ENCODE measurements at places on chromosomes 4 and X.

GRCh38 chr4:153683763-153684181, 308 bp upstream of the TLR2 start:
- DNase-seq: no peak

DNA sequence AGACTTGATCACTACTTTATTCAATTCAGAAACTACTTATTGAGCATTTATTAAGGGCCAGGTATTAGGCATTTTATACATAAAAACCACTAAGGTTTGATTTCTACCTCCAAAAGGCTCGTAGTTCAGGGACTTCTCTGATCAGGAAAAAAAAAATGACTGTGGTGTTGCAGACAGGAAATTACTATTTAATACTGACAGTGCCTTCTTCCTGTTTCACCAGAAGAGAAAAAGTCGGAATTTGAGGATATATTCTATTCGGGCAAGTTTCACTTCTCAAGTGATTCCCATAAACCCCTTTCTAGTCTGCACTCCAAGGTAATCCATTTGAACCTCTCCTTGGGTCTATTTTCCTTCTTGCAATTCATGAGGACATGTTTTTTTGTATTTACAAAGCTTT, 15.3 kb upstream of the TASL start:
- no peak for DNase-seq

- DNase-seq: no peak
These were observed 51.7 kb downstream of the ARFIP1 start for GRCh38 chr4:152831416-152831815.

- no peak for DNase-seq
These were observed 268.4 kb downstream of the DCTD start for GRCh38 chr4:182648766-182649165.

GRCh38 chr4:113741956-113742355, 19.6 kb downstream of the CAMK2D start:
- DNase-seq: no peak

GRCh38 chr4:185657699-185658098, 122.4 kb upstream of the PDLIM3 start:
- no peak for DNase-seq

DNA sequence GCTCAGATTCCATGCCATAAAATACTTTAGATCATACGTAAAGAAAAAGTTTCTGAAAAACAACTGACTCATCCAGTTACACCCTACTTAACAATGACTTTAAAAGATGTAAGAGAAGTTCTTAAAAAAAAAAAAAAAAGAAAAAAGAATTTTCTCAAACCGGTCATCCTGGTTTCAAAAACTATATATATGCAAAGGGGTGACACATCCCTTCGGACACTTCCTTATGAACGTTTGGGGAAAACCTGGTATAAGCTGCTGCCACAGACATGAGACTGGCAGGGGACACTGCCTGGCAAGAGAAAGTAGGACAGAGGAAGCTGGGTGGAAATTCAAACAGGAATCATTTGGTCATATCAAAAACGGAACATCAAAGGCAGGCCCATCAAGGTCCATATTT, 81.2 kb upstream of the PRSS48 start:
- DNase-seq: no peak

Measured in GM19239 (cell line).